ENCODE measurements at places on chromosomes 6 and 20. TPM values are rescaled to one million over a fixed set of nuclear protein-coding genes. Genes with fewer than 3 reads are reported as not detected.

DNA sequence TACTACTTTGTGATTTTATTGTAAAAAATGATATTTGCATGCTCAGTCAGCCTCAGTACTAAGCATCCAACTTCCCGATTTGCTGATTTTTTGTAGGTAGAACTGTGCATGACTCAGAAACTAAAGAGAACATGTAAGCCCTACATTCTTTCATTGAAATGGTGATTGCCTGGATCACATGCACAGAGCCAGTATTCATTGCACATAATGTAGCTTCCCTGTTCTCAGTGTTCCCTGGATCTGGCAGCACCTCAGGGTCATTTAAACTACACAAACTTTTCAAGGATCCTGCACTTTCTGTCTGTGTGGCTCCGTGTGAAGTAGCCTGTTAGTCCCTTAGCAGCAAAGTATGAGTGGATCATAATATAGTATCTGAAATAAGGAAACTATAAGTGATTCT, 422.9 kb upstream of the AGPAT4 start:
- no peaks in the 10 kb centered on the region for H3K36me3 ChIP-seq
- no peaks in the 10 kb centered on the region for H3K27me3 ChIP-seq
- no peak overlapping the region for H3K27ac ChIP-seq

- no peak overlapping the region for H3K4me3 ChIP-seq
- no peaks in the 10 kb centered on the region for H3K4me1 ChIP-seq
- H3K27ac ChIP-seq: no peak overlapping the region
- no peaks in the 10 kb centered on the region for H3K27me3 ChIP-seq
These were observed 974.1 kb downstream of the EYS start for GRCh38 chr6:64732888-64733287.

DNA sequence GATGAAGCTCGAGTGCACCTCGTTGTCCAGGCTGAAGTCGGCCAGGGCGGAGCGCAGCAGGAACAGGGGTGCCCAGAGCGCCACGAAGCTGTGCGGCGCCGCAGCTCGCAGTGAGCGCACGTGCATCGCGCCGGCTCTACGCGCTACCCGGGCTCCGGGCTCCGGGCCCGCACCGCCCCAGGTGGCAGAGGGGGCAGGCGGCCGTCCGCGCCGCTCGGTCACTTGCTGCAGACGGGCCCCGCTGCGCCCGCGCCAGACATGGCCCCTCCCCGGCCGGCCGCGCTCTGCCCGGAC, 497 bp downstream of the BMP7 start:
- no peaks in the 10 kb centered on the region for H3K36me3 ChIP-seq
- H3K27ac ChIP-seq: no peak overlapping the region
- DNase-seq: no peak
- H3K27me3 ChIP-seq: peaks cover 80% of the 10 kb centered on the region
- H3K4me3 ChIP-seq: no peak overlapping the region
- H3K4me1 ChIP-seq: peaks cover 7% of the 10 kb centered on the region

DNA sequence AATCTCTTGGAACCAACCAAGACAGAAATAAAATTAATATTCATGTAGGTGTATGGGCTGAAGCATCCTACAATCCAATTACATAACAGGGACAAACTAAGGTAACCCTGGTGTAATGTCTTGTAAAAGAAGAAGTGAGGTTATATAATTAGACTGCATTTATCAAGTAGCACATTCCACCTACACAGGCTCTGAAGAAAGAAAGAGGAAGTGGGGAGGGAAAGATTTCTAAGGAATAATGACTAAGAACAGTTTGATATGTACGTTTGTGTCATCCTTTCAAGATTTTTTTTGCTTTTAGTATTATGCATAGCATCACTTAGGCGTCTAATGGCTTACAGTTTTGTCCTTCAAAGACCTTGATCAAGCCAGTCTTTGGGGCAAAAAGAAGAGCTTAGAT, 139.7 kb downstream of the PLCB1 start:
- peaks cover 5% of the 10 kb centered on the region for H3K4me1 ChIP-seq
- H3K27me3 ChIP-seq: no peaks in the 10 kb centered on the region
- H3K4me3 ChIP-seq: no peak overlapping the region
- no peak overlapping the region for H3K27ac ChIP-seq
- no peaks in the 10 kb centered on the region for H3K36me3 ChIP-seq
- no peak for DNase-seq

DNA sequence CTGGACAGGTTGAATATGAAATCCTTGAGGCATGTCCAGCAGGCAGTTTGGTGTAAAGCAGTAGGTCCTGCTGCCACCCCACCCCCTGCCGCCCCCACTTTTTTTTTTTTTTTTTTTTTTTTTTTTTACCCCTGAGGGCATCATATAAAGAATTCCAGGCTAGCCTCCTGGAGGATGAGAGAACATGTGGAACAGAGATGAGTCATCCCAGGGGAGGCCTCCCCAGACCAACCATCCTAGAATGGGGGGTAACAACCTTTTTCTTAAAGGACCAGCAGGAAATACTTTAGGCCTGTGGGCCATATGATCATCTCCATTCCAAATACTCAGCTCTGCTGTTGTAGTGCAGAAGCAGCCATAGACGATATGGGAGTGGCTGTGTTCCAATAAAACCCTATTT, 170.9 kb downstream of the GJA10 start:
- H3K4me1 ChIP-seq: no peaks in the 10 kb centered on the region
- DNase-seq: no peak
- no peaks in the 10 kb centered on the region for H3K27me3 ChIP-seq
- H3K27ac ChIP-seq: no peak overlapping the region

- no peaks in the 10 kb centered on the region for H3K27me3 ChIP-seq
- H3K36me3 ChIP-seq: no peaks in the 10 kb centered on the region
- H3K27ac ChIP-seq: no peak overlapping the region
- H3K4me3 ChIP-seq: no peak overlapping the region
- no peak for DNase-seq
- no peaks in the 10 kb centered on the region for H3K4me1 ChIP-seq
These were observed 795.5 kb upstream of the GJE1 start for GRCh38 chr6:141337191-141337590.

DNA sequence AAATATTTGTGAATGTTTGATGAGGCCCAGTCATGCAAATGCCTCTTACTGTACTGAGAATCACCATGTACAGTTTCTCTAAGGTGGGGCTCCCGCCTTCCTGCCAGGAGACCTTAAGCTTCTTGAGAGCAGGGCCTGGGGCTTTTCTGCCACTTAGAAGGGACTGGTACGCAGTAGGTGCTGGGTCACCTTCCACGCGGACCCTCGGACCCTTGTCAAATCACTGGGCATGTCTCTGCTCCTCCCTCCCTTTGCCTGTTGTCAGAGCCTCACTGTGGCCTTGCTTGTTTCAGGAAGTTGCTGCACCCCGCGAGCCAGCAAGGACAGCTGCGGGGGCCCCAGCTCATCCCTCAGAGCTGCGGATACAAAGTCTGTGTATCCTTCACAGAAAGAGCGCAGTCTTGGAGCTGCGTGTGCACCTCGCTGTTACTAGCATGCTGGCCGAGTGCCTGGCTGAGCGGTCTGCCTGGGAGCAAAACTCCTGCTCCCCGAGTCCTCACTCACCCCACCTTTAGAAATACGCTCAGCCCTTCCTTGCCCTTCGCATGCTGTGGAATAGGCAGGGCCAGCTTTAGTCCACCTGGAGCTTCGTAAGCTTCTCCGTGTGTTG, 30.7 kb upstream of the IRF4 start:
- H3K27me3 ChIP-seq: peaks cover 2% of the 10 kb centered on the region
- no peaks in the 10 kb centered on the region for H3K36me3 ChIP-seq
- DNase-seq: no peak
- H3K27ac ChIP-seq: no peak overlapping the region
- H3K4me1 ChIP-seq: no peaks in the 10 kb centered on the region
- H3K4me3 ChIP-seq: no peak overlapping the region

DNA sequence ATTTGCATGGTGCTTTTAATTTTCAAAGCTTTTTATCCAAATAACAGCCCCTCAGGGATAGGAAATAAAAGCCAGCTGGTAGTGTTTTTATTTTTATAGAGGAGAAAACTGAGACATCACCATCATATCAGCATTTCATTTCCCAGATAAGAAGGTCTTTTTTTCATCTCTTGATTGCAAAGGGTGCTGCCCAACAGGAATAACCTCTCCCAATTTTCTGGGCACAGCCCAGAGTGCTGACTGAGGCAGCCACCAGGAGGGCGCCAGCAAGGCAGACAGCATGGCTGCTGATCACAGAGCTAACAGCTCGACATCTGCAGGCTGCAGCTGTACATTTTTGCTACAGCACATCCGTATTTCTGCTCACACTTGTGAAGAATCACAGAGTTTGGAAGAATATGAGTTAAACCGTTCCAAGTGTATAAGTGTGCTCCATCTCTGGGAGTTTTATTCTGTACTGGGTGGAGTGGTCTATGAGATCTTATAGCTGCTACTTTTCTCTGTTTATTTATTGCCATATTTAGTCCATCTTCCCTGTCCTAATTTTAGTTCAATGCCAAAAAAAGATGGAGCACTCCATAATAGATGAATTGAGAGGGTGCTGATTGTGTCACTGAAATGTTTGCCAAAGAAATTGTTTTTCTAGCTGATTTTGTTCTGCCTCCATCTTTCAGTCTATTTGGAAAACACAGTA, 85.5 kb upstream of the C20orf144 start:
- no peaks in the 10 kb centered on the region for H3K36me3 ChIP-seq
- no peak overlapping the region for H3K27ac ChIP-seq
- peaks cover 12% of the 10 kb centered on the region for H3K4me1 ChIP-seq
- H3K27me3 ChIP-seq: no peaks in the 10 kb centered on the region

TINAG gene
- total RNA-seq: 46.2 TPM

RFX6 gene
- total RNA-seq: not detected

CCN6 gene
- total RNA-seq: not detected

LPIN3 gene
- 263 TPM for total RNA-seq

Measured in transverse colon (tissue), 4 donors.